ENCODE measurements at places on chromosomes 4 and X.
A peak's percentile ranks its signal among the peaks of the same experiment; 100 is the strongest.

- DNase-seq, result no peak
Measured at GRCh38 chr4:33911959-33912358, 2332.4 kb downstream of the ARAP2 start.

DNA sequence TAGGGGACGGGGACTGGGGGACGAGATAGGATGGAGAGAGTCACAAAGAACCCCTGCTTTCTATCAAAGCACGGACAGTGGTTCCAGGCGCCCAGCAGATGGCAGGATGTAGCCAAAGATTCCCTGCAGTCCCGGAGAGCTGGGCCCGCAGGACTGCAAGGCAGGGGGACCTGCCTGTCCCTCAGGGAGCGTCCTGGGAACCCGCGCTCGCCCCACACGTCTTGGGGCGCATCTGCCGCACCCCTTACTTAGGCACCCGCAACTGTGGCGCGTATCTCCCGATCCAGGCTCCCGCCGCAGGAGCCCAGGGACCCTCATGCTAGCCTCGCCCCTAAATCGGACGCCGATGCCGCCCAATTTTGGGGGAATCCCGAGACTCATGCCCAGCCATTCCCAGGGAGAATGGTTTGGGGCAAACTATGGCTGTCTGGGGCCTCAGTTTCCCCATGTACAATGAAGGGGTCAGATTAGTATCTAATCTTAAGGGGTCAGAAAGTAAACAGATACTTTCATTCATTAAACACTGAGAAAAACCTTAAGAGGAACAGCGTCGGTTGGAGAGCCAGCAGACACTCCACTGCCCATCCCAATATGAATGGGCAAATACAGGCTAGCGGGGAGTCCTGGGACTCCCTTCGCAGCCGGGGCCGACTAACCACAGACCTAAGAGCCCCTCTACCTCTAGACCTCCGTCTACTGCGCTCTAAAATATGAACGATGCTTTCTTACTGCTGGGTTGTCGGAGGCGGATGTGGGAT lies 581 bp upstream of the STK32B start:
- peak; percentile 79 for DNase-seq

GRCh38 chr4:4868758-4869723 lies 9.6 kb downstream of the MSX1 start:
- DNase-seq, result no peak

DNA sequence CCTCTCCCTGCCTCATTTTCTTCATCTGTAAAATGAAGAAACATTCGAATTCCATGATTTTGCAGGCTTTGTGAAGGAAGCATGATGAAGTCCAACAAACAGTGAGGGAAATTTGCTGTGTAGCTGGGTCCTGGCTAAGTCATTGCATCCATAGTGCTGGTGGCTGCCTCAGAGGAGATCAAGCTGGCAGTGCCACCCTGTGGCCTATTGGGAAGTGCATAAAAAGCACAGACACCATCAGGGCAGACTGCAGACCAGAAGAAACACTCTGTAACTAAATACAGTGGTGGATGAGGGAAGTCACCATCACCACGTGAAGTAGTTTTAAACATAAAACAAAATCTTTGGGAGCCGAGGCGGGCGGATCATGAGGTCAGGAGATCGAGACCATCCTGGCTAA lies 40.7 kb upstream of the DDX3X start:
- no peak for DNase-seq

DNA sequence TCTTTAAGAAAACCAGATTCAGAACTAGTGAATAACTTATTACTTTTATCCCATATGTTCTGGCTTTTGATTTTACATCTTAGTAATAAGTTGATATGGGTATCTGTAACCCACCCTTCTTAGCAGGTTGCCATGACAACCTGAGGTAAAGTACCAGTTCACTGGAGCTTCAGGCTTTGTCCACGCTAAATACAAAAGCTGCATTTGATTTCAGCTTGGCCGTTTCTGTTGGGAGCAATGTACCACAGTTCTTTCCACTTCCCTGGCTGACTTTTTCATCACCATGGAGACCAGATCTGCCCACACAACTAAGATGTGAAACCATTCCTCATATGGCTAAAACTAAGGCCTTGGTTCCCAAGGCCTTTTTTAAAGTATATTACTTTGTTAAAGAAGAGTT lies 26.1 kb downstream of the KLHL34 start:
- no peak for DNase-seq

- DNase-seq, result no peak
Measured at GRCh38 chr4:153465140-153465539, 1.0 kb upstream of the TMEM131L start.

- DNase-seq, result no peak
Measured at GRCh38 chr4:122772311-122772710, 39.8 kb downstream of the BBS12 start.

GRCh38 chrX:148426467-148426866 lies 74.0 kb upstream of the AFF2 start:
- no peak for DNase-seq

GRCh38 chr4:37246891-37247290 lies 2.3 kb downstream of the NWD2 start:
- peak; percentile 13 for DNase-seq

DNA sequence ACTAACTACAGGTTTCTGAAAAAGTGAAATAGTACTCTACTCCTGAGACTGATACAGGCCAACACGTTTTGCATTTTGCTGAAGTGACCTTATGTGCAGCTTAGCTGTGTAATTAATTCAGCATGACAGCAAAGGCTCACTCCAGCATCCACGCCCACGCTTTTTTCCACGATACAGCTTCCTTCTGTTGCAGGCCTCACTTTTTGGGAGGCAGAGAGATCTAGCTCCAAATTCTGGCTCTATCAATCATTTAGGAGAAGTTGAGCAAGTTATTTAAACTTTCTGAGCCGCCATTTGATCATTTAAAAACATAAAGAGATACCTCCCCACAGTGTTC lies 160.3 kb downstream of the AFAP1 start:
- no peak for DNase-seq

DNA sequence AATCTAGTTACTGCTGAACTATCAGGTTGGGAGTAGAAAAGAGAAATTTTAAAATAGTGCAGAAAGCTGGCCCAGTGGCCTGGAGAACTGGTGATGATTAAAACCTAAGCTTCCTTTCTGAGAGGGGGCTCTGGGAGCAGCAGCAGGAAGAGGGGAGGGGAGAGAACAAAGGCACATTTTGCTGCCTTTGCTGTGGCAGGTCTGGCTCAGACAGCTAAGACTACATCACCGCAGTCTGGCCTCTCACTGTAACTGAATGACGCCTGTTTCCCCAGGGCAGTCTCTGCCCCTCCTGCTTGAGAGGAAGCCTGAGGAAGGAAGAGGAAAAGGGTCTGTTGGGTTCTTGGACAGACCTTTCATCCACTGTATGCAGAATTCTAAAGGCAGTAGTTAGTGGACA lies 148.5 kb downstream of the FRAS1 start:
- peak; percentile 77 for DNase-seq

- no peak for DNase-seq
Measured at GRCh38 chrX:46634577-46634976, 61.0 kb downstream of the CHST7 start.

DNA sequence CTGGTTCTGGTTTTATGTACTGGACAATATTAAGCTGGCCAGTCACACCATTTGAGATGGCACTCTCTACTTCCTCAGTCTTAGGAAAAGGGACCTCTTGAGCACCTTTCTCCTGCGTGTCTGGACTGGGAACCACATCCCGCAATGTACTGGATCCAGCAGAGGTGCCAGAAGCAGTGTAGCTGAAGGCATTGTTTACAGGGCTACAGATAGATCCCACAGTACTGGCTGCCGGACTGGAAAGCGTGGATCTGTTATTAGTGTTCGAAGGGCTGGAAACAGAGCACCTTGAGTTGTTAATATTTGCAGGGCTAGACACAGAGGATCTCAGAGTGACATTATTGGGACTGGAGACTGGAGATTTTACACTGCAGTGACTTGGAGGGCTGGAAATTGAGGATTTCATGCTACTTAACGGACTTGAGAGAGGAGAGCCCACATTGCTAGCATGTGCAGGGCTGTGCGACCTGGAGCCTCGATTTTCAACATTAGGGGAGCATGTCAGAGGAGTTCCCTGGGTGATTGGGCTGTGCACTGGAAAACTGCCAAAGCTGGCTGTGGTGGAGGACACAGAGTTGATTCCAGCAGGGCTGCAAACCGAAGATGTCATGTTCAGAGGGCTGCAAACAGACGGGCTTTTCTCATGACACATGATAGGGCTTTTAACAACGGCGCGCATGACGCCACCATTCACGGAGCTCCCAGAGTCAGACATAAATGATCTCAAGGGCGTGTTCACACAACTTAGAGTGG lies 6.4 kb downstream of the NR3C2 start:
- DNase-seq, result no peak

GRCh38 chr4:112189754-112190153 lies 41.8 kb upstream of the AP1AR start:
- no peak for DNase-seq

DNA sequence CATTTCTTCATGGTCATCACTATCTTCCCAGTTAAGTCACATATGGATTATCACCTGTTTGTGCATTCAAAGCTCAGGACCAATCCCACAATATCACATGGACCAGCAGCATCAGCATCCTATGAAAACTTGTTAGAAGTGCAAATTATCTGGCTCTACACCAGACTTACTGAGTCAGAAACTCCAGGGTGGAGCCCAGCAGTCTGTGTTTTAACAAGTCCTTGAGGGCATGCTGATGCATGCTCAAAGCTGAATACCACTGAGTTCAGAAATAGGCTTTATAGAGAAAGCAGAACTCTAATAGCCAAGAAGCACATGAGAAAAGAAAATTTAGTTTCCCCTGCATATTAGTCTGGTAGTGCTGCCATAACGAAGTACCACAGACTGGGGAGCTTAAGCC lies 62.4 kb upstream of the GABRQ start:
- DNase-seq, result no peak

DNA sequence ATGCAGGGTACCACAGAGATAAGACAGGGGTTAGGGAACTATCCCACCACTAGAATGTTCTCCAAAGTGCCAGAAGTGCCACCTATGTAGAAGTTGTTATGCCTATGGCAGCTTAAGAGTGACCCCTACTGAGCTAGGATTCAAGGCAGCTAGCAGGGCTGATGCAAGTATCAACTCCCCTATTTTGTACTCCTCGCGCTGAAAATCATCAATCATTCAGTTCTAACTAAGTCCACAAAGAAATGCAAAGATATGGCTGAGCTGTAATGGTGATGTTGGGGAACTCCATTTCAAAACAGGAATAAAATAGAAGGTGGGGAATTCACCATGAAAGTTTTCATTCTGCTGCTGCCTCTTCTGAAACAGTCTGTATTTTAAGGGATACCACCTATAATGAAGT lies 13.8 kb downstream of the ACSL4 start:
- no peak for DNase-seq

GRCh38 chrX:153772316-153773217 lies 8.3 kb upstream of the SRPK3 start:
- no peak for DNase-seq

DNA sequence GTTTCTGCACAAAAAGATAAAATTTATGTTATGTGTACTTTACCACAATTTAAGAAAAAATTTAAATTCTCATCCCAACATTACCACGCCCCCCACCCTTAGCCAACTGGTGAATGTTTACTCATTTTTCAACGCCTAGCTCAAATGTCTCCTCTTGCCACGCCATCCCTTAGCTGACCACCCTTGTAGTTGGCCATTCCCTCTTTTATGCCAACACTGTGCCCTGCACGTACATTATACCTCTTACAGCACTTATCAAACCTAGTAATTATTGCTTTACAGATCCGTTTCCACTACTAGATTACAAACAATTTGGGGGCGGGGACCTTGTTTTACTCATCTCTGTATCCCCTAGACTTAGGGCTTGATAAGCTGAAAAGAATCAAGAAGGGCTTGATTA lies 644 bp downstream of the ERCC6L start:
- no peak for DNase-seq

- DNase-seq, result no peak
Measured at GRCh38 chr4:158292156-158292555, 81.9 kb downstream of the TMEM144 start.

GRCh38 chr4:73730292-73730691 lies 10.1 kb upstream of the CXCL8 start:
- no peak for DNase-seq

GRCh38 chr4:171876636-171877035 lies 63.4 kb downstream of the GALNTL6 start:
- DNase-seq, result no peak

DNA sequence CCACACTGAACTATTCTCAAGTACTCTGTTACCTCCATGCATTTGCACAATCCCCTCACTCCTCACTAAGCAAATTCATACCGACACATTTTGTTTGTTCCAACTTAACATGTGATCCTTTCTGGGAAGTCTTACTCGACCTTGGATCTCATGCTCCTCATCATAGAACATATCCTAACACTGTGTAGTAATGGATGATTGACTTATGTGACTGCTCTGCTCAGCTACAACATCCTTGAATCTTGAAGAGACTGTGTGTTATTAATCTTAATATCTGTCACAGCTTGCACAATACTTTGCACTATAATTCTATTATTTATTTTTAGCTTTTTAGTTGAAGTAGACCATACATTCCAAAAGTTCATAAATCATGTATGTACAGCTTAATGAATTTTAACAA lies 23.9 kb upstream of the TRPC3 start:
- no peak for DNase-seq

DNA sequence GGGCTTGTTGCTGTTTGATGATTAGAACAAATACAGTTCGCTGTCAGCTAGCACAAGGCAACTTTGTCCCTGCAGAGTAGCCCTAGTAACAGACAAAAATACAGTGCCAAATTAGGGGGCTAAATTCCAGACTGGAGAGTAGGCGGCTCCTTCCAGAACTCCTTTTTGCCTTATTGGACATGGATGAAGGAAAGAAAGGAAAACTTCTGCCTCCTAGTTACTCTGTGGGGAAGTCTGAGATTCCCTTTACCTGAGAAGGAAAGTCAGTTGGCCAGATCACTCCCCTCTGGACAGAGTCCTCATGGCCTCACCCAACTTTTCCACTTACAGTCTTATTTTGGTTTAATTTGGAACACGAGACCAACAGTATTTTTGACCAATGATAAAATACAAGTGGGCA lies 140.5 kb upstream of the ADAMTS3 start:
- no peak for DNase-seq

DNA sequence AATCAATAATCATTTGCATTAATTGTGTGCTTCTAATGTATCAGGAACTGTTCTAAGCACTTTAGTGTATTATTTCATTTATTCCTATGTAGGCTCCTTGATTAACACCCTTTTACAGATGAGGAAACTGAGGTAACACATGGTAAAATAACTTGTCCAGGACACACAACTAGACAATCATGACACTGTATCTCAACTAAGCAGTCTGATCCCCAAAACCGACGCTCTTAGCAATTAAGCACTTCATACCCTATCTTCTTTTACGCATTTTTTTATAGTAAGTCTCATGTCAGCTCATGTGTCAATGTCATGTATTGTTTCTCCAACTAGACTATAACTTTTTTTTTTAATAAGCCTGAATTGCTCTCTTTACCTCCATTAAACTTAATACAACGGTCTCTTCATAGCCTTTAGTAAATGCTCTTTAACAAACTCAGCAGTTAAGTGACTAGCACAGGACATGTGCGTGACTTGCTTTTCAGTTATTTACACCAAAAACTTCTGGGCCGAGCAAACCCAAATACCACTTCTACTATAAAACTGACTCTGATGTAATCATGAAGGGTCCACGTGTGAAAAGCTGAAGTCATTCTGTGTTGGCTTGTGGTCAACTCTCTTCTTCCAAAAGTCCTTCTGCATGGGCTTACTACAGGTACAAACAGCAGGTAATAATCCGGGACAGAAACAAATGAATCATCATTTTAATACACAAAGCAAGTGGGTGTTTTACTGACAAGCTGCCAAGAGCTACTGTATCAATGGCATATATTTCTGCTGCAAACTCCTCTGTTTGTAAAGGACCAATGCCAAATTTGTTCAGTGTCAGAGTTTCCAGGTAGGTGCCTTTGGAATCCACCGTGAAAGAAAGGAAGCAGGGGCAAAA lies 7.9 kb upstream of the AMBN start:
- no peak for DNase-seq
